ENCODE measurements at places on chromosomes 7 and 10.

DNA sequence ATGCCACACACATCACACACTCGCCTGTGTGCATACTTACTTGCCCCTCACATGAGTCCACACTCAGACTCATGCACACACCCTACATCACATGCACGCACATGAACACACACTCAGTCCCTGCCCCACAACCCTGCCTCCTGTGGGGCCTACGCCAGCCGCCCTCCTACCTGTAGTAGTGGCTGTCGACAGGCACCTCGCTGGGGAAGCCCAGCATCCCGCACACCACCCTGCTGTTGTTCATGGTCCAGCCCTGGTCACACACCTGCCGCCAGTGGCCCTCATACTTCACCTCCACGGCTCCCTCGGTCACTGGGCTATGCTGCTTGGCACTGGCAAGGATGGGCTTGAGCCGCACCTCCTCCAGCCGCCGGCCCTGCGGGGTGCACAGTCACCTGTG, 7.2 kb downstream of the LOXL4 start:
- no peak for DNase-seq

DNA sequence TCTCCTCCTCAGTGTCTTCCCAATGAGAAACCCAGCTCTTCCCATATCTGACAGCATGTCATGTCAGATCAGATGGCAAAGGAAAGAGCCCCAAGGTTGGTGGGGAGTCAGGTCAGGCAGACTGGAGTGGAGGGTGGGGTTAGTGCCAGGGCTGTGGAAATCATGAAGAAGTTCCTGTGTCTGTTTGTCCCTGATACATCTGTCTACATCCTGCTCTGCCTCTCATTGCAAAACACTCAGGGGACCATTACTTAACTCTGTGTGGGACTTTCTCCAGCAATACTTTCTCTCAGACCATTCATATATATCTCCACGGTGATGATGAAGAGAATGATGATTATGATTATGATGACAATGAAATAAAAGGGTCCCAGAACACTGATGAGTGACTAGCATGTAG, 3.3 kb downstream of the PRRT4 start:
- DNase-seq, result no peak

DNA sequence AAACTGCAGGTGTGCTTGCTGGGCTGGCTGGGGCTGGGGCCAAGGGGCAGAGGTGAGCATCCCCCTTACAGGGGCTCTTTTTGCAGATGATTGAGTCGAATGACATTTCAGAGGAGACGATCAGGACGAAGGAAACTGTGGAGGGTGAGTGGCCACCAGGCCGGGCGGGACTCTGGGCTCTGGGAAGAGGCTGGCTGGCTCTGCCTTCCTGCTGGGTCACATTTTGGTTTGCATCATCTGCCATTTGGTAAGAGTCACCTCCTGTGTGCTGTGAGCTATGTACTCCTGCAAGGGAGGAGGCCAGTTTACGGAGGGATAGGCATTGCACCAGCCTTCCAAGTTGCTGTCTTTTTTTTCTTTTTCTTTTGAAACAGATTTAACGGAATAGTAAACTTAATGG, 73.0 kb upstream of the GTF2IRD1 start:
- no peak for DNase-seq

DNA sequence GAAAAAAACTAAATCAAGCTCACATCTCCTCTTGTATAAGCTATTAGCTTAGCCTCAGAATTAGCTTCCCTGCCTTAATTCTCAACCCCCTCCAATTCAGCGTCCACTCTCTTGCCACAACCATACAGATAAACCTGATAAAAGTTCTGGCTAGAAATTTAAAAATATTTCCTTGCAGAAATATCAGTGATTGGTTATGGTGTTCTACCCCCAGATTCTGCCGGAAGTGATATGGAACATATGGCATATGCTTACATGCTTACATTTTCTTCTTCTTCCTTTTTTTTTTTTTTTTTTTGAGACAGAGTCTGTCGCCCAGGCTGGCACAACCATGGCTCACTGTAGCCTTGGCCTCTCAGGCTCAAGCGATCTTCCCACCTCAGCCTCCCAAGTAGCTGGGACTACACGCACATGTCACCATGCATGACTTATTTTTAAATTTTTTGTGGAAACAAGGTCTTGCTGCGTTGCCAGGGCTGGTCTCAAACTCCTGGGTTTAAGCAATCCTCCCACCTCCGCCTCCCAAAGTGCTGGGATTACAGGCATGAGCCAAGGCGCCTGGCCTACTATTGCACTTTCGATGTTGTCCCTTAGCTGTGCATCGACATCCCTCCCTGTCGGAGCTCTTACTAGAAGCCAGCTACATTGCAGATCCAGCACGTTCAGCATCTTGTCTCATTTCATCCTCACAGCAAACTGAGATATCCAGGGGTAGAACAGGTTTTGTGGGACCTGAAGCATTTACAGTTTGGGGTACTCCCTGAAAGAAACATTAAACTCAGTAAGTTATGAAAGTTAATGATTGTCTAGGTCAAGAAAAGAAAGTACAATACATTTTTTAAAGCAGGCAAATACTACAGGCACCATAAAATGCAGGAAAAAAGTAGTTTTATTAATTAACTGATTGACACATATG, 205.6 kb upstream of the TCF7L2 start:
- no peak for DNase-seq

GRCh38 chr7:33698041-33698440, 207.3 kb upstream of the BMPER start:
- DNase-seq, result no peak
